ENCODE measurements at places on chromosomes 12 and 14.

- no peak for DNase-seq
These were observed 615 bp downstream of the DDX51 start for GRCh38 chr12:132143336-132144071.

- DNase-seq: peak; percentile 13
These were observed 62.8 kb downstream of the ANO4 start for GRCh38 chr12:100857418-100857817.

DNA sequence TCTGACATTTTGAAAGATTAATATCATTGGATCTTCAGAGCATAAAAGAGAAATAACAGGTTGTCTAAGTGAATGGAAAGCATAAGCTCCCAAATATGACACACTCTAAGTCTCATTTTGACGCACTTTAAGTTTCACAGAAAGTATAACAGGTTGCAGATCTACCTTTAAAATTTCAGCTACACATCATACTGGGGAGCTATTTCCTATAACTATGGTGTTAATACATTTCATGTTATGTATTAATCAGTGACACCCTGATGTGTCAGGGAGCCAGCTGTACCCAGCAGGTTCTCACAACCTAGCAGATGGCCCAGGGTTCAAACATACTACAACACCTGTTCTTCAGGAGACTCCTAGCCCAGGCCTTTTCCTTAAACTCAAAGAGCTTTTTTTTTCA, 31.1 kb upstream of the TMX1 start:
- DNase-seq: no peak

DNA sequence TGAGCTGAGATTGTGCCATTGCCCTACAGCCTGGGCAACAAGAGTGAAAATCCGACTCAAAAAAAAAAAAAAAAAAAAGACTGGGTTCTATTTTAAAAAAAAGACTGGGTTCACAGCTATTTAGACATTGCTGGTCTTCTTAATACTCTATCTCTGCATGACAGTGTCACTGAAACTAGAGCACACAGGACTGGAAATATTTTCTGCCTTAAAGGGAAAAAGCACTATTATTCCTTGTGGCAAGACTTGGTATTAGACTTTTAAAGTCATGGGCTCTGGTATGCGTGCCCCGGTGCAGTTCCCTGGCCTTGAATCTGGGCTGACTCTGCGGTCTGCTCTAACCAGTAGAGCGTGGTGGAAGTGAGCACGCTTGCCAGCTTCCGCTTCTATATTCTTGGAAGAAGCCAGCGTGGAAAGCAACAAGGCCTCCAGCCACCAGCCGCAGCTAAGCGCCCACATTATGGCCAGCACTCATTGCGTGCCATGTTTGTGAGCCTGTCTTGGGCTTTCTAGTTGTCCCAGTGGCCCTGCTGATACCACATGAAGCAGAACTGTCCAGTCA, 31.3 kb downstream of the PRKAB1 start:
- DNase-seq: no peak

- no peak for DNase-seq
These were observed 141.3 kb downstream of the SMOC1 start for GRCh38 chr14:70020352-70021170.

GRCh38 chr14:63761351-63762117, 33.7 kb upstream of the SGPP1 start:
- peak; percentile 82 for DNase-seq

DNA sequence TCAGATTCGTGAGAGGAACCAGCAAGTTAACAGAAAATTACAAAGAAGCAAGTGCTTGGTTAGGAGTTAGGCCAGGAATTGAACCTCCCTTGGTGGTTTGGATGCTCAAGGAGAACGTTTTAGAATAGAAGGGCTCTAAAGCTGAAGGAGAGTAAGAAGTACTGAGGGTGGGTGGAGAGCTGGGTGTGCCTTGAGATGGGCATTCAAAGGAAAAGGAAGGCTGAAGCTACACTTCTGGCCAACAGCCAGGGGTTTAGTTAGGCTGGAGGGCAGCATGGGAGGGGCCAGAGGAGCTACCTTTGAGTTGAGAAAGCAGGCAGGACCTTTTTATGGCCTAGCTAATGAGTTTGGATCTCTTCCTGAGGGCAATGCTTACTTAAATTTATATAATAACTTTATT, 421.2 kb downstream of the CCDC91 start:
- no peak for DNase-seq

DNA sequence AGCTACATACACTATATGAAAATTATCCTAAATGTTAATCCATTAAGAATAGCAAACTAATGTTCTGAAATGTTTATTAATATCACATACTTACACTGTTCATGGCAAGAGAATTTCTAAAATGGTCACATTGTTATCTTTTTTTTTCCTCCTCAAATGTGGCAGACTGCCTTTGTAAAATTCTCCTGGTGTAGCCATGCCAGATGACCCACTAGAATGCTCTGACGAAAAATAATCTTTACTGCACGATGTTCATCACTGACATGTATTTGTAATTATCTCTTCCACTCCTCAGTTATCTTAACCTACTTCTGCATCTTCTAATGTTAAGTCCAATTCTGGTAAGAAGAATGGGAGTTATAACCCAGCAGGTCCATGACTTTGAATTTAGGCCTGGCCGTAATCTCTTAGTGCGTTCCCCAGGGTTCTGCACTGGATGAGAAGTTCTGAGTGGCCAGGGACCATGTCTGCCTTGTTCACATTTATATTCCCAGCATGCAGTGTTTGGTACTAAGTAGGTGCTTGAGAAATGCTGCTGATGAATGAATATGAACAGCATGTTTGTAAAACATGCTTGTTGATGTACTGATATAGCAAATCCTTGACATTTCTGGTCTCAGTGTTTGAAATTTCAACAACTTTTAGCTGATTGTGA, 46.7 kb downstream of the NOPCHAP1 start:
- no peak for DNase-seq

DNA sequence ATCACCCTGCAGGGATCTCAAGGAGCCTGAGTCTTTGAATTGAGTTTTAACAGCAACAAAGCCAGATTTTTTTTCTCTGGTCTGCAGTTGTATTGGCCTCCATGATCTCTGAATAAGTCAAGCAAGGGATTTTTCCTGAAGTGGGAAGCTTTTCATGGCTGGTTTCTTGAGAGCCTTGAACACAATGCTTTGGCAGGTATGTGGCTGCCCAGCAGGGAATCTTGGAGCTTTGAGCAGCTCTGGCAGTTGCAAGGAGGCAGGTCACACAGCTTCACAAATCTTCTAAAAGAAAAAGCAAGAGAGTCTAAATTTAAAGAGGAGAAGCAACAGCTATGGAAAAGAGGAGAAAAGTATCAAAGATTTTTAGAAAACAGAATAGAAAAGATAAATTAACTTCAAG, 60.1 kb downstream of the RPS29 start:
- no peak for DNase-seq

GRCh38 chr12:117020536-117021220, 78.5 kb downstream of the TESC start:
- no peak for DNase-seq

DNA sequence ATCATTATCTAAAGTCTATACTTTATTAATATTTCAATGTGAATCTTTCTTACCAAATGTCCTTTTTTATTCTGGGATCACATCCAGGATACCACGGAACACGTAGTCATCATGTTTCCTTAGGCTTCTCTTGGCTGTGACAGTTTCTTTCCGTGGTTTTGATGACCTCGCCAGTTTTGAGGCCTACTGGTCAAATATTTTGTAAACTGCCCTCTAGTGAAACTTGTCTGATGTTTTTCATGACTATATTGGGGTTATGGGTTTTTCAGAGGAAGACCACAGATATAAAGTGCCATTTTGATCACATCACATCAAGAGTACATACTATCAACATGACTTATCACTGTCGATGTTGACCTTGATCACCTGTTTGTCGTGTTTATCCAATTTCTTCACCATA, 14.1 kb upstream of the SERPINA6 start:
- DNase-seq: no peak

- DNase-seq: no peak
These were observed 660 bp upstream of the MCRS1 start for GRCh38 chr12:49568442-49569162.

- no peak for DNase-seq
These were observed 109.9 kb downstream of the RIMBP2 start for GRCh38 chr12:130606231-130606630.

DNA sequence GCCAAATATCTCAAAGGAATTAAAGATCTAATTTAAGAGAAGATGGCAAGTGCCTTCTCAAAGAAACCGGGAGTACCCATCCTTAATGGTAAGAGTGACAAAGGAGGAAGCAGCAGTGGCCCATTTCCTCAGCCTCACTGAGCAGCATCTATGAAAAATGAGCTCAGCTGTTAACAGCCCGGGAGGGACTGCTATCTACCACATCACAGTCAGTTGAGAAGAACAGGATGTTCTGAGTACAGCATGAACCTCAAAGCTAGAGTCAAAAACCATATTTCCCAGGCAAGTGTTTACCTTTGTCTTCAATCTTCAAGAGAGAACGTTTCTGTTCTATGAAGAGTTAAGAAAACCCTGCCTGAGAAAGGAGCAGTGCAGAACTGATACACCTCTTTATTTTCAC, 115.0 kb downstream of the BTG1 start:
- DNase-seq: peak; percentile 22

DNA sequence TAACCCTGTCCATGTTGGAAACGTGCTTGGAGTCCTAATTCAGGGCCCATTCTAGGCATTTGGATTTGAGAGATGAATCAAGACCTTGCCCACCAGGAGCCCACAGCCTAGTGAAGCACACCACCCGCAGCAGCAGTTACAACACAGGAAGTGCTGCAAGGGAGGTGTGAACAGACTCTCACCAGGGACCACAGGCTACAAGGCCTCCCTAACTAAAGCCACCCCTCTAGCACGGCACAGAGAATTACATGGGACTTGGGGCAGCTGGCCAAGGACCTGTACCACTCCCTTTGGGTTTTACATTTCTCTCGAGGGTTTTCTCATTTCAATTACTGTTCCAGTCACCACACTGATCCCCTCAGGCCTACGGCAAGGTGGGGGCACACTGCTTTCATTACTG, 49.5 kb upstream of the FOXN3 start:
- no peak for DNase-seq

DNA sequence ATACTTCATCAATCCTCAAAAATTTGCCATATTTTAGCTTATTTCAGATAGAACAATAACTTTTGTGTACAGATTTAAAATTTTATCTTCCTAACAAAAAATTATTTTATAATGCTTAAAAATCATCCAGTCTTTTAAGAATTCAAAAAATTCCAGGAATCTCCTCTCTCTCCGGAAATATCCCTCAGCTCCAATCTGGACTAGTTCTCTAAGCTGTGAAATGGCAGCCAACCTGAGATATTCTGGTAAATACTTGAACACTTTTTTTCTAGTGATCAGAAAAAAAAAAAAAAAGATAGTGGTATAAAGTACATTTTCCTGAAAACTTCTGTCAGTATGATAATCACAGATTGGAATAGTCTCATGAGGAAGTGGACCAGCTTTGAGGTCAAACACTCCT, 57.6 kb downstream of the SSPN start:
- DNase-seq: no peak

GRCh38 chr12:93407054-93407962, 29.6 kb downstream of the NUDT4 start:
- no peak for DNase-seq

DNA sequence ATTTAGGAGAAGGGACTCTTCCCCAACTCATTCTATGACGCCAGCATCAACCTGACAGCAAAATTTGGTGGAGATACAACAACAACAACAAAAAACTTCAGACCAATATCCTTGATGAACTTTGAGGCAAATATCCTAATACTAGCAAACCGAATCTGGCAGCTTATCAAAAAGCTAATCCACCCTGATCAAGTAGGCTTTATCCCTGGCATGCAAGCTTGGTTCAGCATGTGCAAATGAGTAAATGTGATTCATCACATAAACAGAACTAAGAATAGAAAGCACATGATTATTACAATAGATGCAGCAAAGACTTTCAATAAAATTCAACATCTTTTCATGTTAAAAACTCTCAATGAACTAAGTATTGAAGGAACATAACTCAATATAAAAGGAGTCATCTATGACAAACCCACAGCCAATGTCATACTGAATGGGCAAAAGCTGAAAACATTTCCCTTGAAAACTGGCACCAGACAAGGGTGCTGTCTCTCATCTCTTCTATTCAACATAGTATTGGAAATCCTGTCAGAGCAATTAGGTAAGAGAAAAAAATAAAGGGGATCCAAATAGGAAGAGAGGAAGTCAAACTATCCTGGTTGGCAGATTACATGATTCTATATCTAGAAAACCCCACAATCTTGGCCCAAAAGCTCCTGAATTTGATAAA, 233.3 kb downstream of the CCDC59 start:
- peak; percentile 44 for DNase-seq

- no peak for DNase-seq
These were observed 120.7 kb downstream of the HECTD4 start for GRCh38 chr12:112261559-112261958.

- no peak for DNase-seq
These were observed 12.0 kb upstream of the PIP4K2C start for GRCh38 chr12:57579011-57579410.
